ENCODE measurements at places on chromosomes 12 and 14.
A peak's percentile ranks its signal among the peaks of the same experiment; 100 is the strongest.

DNA sequence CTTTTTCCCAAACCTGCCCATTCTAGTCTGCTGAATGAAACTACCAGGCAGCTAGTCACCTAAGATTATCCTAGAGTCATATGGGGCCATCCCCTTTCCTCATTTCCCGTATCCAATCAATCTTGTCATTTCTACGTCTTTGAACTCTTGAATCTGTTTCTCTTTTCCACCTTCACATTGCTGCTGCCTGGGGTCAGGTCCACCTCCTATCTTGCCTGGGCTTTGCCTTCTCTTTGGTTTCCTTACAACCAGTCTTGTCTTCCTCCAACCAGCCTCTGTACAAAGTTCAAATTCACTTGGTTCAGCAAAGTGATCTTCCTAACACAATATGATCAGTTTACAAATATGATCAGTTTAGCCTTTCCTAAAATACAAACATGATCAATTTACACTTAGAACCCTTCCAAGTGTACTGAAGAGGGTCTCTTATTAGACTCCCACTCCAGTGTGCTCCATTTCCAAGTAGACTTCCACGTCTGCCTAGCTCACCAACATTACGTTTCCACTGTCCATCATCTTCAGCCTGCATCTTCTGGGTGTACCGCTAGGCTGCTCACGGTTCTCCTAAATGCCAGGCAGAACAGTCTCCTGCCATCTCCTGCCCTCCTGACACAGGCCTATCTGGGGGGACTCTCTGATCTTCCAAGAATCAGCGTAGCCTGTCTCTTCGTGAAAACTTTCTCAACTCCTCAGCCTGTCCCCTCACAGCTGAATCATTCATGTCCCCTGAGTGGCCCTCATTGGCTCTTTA is 4.1 kb upstream of the ACVR1B start:
- DNase-seq, result no peak

DNA sequence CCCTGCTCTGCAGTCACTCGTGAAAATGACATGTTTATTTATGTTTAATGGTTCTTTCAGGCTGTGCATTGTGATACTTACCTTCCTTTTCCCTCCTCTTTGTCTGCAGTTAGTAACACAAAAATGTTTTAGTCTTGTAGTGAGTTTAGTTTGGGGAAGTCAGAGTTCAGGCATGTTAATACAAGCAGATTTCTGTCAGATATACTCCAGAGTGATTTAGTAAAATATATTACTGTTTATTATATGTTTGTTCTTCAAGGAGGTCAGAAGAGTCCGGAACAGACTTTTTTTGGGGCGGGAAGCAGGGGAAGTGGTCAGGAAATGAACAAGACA is 28.7 kb downstream of the MSRB3 start:
- no peak for DNase-seq

DNA sequence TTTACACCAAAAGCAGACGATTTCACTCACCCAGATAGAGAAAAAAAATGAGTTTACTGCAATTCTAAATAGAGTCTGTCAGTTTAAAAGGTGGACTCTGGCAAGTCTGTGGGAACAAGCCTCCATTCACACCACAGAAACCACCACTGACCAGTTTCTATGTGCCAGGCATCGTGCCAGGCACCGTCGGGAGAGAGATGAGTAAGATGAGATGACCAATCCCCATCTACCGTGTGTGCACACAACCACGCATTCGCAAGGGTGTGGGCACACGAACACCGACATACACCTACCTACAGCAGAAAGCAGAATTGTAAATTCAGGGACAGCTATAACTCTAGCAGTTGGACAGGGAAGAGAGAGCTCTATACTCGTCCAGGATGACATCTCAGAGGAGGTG is 58.3 kb downstream of the PRIMA1 start:
- DNase-seq, result no peak

GRCh38 chr14:94203473-94204210 is 29.5 kb downstream of the PPP4R4 start:
- DNase-seq, result no peak

DNA sequence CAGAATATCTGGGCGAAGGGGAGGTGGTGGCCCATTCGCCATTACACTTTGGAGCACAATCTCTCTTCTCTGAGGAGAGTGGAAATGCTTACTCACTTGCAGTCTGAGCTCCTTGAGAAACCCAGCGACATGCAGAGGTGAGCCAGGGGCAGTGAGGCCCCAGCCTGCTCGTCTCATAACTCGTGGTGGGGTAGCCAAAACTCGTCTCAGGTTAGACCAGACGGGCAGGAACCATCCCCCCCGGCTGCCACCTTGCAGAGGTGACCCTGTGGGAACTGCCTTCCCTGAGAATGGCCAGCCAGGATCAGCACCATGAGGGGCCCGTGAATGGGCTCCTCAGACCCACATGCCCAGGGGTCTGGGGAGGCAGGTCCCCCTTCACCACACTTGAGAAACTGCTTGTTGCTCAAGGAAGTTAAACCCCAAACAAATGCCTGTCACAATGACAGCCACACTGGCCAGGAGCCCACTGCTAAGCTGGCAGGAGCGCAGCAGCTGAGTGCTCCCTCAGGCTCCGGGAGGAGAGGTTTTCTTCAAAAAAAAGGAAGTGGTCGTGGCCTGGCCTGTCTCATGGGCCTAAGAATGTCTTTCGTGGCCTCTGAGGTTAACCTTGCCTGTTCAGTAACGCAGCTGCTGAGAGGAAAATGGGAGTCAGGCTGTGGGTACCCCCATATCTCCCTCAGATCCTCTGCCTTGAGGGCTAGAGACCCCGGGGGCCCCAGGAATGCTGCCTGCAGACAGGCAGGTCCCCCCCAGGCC is 9.2 kb upstream of the ALDH2 start:
- no peak for DNase-seq

- DNase-seq, result no peak
Measured at GRCh38 chr12:56695327-56696101, 7.4 kb upstream of the PTGES3 start.

GRCh38 chr14:100074431-100075100 is 9.3 kb downstream of the EVL start:
- DNase-seq, result no peak

- DNase-seq, result peak; percentile 60
Measured at GRCh38 chr12:44507461-44507860, 368.7 kb downstream of the NELL2 start.

DNA sequence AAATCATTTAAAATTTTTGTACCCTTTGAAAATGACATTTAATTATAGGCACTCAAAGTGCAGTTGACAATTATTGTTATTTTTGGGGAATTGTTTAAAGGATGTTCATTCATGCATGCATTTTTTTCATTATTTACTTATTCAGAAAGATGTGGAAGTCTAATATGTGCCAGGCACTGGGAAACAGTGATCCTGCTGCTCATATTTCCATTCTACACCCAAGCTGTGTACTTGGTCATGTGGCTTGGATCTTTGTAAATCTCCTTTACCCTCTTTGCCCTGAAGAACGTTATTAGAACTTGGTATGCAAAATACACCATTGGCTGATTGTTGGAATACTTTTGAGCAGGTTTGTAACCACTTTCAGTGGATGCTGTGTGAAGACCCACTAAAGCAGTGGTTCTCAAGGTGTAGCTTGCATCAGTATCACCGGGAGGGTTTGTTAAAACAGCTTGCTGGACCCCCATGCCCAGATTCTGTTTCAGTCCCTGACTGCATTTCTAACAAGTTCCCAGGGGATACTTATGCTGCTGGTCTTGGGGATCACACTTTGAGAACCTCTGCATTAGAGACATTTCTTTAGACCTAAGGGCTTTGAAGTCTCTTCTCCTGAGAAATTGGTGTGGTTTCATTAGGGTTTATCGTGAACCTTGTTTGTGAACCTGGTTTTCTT is 47.5 kb downstream of the PRKCH start:
- DNase-seq, result no peak

GRCh38 chr12:643475-644302 is 19.6 kb downstream of the NINJ2 start:
- DNase-seq, result no peak

DNA sequence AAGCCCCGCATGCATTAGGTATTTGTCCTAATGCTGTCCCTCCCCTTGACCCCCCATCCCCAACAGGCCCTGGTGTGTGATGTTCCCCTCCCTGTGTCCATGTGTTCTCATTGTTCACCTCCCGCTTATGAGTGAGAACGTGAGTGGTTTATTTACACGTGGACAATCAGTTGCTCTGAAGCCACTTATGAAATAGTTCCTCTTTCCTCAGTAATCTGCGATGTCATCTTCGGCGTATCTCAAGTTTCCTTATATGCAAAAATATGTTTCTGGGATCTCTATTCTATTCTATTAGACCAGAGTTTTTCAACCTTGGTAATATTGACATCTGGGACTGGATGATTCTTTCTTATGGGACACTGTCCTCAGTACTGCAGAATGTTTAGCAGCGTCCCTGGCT is 56.0 kb upstream of the DCD start:
- no peak for DNase-seq

DNA sequence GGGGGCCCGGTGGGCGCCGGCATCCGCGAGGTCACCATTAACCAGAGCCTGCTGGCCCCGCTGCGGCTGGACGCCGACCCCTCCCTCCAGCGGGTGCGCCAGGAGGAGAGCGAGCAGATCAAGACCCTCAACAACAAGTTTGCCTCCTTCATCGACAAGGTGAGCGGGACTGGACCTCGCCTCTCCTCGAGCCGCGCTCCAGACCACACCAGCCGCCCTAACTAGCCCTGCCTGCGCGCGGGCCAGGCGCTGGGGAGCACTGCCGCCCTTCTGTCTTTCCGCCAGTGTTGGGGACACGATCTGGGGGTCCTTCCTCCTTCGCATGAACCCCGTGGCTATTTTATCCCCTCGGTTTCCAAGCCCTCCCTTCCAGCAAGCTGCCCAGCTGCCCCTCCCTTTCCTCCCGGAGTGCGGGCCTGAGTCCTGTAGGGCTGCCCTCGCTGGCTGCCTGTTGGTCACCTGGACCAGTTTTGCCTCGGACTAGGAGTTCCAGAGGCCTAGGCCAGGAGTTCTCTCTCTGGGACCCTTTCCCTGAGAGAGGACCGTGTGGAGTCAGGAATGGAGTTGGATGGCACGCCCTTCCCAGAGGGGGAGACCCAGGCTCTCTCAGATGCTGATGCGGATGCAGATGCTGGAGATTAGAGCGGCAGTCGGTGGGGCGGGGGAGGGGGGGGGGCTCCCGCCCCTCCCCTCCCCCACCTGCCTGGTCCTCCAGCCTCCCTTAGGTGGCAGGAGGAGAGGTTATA is 592 bp downstream of the KRT7 start:
- DNase-seq, result no peak

GRCh38 chr14:32938719-32939253 is at the start of gene NPAS3:
Gene NPAS3, plus strand, starts transcription at chr14:32938879.
- DNase-seq, result no peak

- DNase-seq, result no peak
Measured at GRCh38 chr14:59197695-59198262, 9.3 kb downstream of the DAAM1 start.
